ENCODE measurements at places on chromosomes 3 and 15. TPM values are rescaled to one million over a fixed set of nuclear protein-coding genes. Genes with fewer than 3 reads are reported as not detected.

DNA sequence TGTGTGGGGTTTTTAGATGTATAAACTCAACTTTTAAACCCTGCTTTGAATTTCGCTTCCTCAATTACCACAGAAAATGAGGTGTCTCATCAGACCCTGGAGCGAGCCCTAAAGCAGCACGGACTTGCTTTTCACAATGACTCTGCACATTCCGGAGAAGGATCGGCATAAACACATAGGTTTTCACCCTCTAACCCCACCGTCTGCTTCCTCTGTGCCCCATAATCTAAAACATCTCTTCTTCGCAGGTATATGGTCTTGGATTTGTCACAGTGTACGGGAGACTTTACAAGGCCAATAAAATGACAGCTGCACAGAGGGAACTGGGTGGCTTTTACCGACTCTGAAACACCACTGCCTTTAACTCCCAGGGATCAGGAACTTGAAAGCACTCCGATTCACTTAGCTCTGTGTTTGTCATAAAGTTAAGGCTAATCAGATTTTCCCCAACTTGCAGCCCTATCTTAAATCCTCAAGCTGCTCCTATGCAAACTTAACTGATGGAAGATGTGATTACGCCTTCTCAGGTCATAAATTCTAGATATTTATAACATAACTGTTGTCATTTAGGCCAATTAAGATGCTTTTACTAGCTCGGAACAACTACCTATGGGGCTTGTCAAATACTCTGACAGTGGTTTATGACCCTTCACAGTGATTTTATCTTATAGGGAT, 133.4 kb upstream of the WNT5A start:
- peak; percentile 74 for DNase-seq

The CACNA2D2 gene
- 0.24 TPM for total RNA-seq

DNA sequence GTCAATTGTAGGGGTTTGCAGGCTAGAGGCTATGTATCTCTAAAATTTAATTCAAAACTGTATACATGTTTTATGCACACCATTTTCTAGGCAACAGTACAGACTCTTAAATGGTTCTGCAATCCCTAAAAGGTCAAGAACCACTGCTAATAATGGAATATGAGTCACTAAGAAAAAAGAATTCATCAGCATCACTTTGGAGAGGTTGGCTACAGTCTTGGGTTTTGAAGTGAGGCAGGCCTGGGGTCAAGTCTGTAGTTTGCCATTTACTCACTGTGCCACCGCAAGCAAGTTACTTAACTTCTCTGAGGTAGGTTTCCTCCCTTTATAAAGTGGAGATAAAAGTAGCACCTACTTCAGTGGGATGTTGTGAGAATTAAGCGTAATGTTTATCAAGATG, 33.7 kb downstream of the THRB start:
- DNase-seq: no peak

- peak; percentile 50 for DNase-seq
Measured at GRCh38 chr3:172716476-172716875, 5.6 kb upstream of the NCEH1 start.

DNA sequence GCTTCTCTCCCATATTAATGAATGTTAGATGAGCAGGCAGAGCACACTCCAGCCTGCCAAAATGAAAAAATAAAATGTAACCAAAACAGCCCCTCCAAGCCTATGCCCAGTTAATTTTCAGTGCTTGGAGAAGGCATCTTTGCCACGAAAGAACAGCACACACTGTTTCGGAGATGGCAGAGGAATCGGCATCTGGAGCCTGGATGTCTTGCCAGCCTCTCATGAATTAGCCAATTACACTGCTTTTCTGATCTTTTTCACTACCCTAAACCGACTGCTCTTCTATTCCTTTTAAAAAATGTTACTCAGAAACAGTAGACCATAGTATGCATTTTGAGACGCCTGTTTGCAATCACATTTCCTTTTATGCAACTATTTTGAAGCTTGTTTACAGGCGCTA, 249.6 kb downstream of the TLE3 start:
- DNase-seq: no peak

All from umbilical cord (tissue), 2 donors.